ENCODE measurements at places on chromosomes 12 and 14.

- peak; percentile 46 for DNase-seq
Observed at GRCh38 chr12:75944097-75944904, 87.3 kb downstream of the PHLDA1 start.

GRCh38 chr14:71474301-71475265 is 457.6 kb upstream of the RGS6 start:
- DNase-seq = no peak

DNA sequence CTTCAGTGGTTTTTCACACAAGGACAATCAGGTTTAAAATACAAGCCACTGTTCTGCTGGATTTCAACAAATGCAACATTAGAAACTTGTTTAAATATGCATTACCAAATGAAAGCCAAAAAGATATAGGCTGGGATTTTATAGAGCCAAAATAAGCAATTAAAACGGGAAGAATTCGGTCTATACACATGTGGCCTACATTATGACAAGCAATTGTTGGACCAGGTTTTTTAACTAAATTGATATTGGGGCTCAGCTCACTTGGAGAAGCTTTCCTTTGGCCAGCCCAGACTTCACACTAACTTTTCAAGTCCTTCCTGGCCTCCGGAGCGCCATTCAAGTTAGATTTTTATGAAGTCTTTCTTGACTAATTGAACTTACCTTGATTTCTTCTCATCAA is 16.9 kb upstream of the PDE3A start:
- no peak for DNase-seq

- DNase-seq = no peak
Observed at GRCh38 chr12:82966001-82966559, 279.4 kb downstream of the TMTC2 start.

DNA sequence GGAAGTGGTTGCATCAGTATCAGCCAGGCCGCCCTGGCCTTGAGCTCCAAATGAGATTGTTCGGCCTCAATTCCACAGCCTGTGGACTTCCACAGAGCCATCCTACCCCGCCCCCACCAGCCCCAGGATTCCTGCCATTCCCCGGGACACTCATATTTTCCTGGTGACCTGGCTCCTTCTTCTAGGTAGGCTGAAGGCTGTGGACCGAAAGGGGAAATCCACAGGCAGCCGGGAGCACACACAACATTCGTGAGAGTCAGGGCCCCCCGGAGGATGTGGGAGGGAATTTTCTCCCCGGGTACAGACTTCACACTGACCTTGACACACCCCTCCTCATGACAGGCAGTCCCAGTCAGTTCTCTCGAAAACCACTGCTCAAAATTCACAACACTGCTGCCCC is 39.9 kb downstream of the RIN3 start:
- no peak for DNase-seq

Measured in stimulated activated CD4-positive, alpha-beta T cell treated with anti-CD3 and anti-CD28 coated beads, Interleukin-4, amount 100 ng/mL, for 24 hours (primary cell).